Adipose tissue (tissue), 3 donors: ENCODE measurements at places on chromosomes 1 and 21. TPM values are rescaled to one million over a fixed set of nuclear protein-coding genes. Genes with fewer than 3 reads are reported as not detected.

The CRYAA gene
- not detected for polyA plus RNA-seq

The PUM1 gene
- polyA plus RNA-seq: 31.0 TPM

The WNT9A gene
- polyA plus RNA-seq: 1.2 TPM

The PHGDH gene
- polyA plus RNA-seq: 77.4 TPM

The RWDD3 gene
- 29.1 TPM for polyA plus RNA-seq

The PDZK1 gene
- polyA plus RNA-seq: not detected

The CD1B gene
- not detected for polyA plus RNA-seq

The OLFM3 gene
- polyA plus RNA-seq: not detected

The PRCC gene
- 38.7 TPM for polyA plus RNA-seq

The HAPLN2 gene
- polyA plus RNA-seq: 1.6 TPM

The U2AF1 gene
- polyA plus RNA-seq: 20.0 TPM

The USP25 gene
- 7.8 TPM for polyA plus RNA-seq
